ENCODE measurements at places on chromosomes 12 and 14.

DNA sequence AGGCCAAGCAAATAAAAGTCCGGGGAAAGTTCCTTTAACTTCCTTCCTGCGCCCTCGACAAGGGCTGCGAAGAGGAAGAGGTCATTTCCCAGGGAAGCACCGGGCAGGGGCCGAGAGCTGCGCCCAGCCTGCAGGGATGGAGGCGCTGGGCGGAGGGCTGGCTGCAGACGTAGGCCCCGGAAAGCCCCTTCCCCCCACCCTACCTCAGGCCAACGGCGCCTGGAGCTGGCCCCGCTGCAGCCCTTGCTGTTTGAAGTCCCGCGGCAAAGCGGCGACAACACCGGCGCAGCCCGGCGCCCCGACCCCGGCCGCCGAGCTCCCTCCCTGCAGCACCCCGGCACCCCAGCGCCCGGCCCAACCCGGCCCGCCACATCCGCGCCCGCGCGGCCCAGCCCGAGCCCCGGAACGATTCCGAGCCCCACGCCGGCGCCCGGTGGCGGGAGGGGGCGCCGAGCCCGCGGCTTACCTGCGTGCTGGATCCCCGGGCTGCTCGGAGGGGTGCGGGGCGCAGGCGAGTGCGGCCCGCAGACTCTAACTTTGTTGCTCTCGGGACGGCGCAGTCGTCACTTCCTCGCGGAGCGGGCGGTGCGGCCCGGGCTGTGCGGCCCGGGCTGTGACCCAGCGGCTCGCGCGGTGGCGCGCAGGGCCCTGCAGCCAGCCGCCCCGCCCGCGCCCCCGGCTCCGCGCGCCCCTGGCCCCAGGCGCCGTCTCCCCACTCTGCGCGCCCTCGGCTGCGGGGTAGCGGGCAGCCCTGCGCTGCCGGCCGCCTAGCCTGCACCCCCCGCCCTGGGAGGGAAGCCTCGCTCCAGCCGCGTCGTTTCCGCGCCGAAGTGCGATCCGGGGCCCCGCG lies 64.8 kb upstream of the PTGR2 start:
- DNase-seq: peak; percentile 67

GRCh38 chr12:68899251-68899771 lies 33.7 kb downstream of the CPM start:
- no peak for DNase-seq

DNA sequence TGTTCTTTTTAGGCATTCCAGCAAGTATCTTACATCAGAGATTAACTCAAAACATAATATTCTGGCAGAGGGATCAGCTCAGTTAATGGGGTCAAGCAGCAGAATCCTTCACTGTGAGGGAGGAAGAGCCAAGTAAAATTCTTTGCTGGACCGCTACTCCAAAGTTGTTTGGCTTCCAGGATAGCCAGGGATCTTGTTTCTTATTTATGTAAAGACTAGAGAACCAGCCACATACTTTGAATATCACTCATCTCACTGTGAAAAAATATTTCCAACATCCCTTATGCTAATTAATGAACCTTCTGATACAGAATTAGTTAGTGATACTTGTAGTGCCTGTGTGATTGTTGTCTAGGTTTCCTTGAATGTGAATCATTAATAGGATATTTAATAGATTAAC lies 94.2 kb downstream of the PLEKHA5 start:
- DNase-seq: no peak

DNA sequence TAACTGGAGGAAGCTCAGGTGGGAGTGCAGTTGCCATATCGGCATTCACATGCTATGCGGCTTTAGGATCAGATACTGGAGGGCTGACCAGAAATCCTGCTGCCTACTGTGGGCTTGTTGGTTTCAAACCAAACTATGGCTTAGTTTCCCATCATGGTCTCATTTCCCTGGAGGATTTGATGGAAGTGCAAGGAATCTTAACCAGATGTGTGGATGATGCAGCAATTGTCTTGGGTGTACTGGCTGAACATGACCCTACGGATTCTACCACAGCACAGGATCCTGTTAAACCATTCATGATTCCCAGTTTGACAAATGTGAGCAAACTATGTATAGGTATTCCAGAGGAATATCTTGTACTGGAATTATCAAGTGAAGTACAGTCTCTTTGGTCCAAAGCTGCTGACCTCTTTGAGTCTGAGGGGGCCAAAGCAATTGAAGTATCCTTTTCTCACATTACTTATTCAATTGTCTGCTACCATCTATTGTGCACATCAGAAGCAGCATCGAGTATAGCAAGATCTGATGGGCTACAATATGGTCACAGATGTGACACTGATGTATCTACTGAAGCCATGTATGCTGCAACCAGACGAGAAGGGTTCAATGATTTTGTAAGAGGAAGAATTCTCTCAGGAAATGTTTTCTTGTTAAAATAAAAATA lies 42.9 kb downstream of the RALGAPA1 start:
- DNase-seq: no peak

- DNase-seq: no peak
Observed at GRCh38 chr14:68191567-68192321, 372.2 kb downstream of the RAD51B start.

DNA sequence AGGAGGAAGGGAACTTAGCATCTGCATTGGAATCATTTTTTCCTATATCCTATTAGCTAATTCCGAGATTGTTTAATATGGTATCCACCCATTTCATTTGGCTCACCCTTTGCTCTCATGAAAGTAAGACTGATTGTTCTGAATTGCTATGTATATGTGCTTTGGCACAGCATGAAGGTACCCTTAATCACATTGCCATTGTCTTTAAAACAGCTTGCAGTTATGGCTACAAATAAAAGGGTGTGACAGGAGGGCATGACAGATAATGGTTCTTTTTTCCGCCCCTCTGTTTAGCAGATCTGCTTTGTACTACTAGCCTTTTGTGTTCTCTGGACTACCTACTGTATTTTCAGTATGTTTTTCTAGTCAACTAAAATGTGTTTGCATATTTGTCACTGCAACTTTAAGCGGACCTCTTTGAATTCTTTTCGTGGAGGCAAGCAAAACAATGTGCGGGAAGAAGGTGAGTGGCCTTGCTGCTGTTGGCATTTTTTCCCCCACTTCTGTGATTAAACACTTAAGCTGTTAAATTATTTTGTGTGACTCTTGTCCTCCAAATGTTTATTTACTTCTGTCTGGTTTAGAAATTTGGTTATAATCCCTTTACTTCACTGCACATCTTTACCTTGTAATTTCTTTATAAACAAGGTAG lies 35.8 kb downstream of the FBXO34 start:
- DNase-seq: no peak

Measured in stimulated activated naive CD8-positive, alpha-beta T cell treated with anti-CD3 and anti-CD28 coated beads, Interleukin-15, amount 100 ng/mL, for 72 hours (primary cell).